ENCODE measurements at places on chromosomes 5 and 9. TPM values are rescaled to one million over a fixed set of nuclear protein-coding genes. Genes with fewer than 3 reads are reported as not detected.

PDZD2 gene
- total RNA-seq = 1.6 TPM

NKD2 gene
- 0.13 TPM for total RNA-seq

ADGRV1 gene
- 0.04 TPM for total RNA-seq

TAS2R1 gene
- total RNA-seq = not detected

SERINC5 gene
- total RNA-seq = 6.8 TPM

VAV2 gene
- total RNA-seq = 21.0 TPM

IFNK gene
- not detected for total RNA-seq

NR5A1 gene
- total RNA-seq = not detected

LRRC19 gene
- not detected for total RNA-seq

C9orf152 gene
- total RNA-seq = not detected

HMCN2 gene
- under 0.01 TPM for total RNA-seq

PCDHB15 gene
- 0.95 TPM for total RNA-seq

F2R gene
- 125 TPM for total RNA-seq

PRDM9 gene
- total RNA-seq = not detected

IL3 gene
- not detected for total RNA-seq

BARHL1 gene
- not detected for total RNA-seq

PCDHGA8 gene
- total RNA-seq = 0.46 TPM

ABHD17B gene
- total RNA-seq = 26.1 TPM

SLC4A9 gene
- total RNA-seq = not detected

CBY3 gene
- 0.26 TPM for total RNA-seq

TIMD4 gene
- not detected for total RNA-seq

UBE2QL1 gene
- not detected for total RNA-seq

PCDHA5 gene
- 0.07 TPM for total RNA-seq

MYO10 gene
- total RNA-seq = 126 TPM

FYB1 gene
- not detected for total RNA-seq

GFI1B gene
- not detected for total RNA-seq

TMEM171 gene
- total RNA-seq = 15.4 TPM

ACTBL2 gene
- not detected for total RNA-seq

MARCOL gene
- total RNA-seq = not detected

PLCXD3 gene
- total RNA-seq = 3.3 TPM

IRX4 gene
- total RNA-seq = not detected

RALGPS1 gene
- total RNA-seq = 3.1 TPM

CEL gene
- total RNA-seq = 0.07 TPM

IL4 gene
- total RNA-seq = not detected
